ENCODE measurements at places on chromosomes 7 and 10.
A peak's percentile ranks its signal among the peaks of the same experiment; 100 is the strongest.

DNA sequence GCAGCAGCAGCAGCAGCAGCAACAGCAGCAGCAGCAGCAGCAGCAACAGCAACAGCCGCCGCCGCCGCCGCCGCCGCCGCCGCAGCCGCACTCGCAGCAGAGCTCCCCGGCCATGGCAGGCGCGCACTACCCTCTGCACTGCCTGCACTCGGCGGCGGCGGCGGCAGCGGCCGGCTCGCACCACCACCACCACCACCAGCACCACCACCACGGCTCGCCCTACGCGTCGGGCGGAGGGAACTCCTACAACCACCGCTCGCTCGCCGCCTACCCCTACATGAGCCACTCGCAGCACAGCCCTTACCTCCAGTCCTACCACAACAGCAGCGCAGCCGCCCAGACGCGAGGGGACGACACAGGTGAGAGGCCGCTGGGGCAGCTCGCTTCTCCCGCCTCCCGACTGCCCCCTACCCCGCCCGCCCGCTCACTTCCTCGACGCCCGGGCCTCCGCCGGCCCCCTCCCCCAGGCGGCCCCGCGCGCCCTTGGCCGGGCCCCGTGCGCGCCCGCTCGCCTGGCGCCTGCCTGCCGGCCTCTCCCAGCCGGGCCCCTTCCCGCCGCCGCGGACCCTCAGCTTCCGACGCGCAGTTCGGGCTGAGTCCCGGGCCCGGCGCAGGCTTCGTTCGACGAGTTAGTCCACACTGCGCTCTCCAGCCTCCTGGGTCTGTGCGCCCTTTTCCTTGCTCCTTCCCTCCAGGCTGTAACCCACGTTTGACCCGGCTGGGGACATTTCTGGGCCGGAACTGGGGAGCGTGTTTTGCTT is 882 bp downstream of the DLX6 start:
- DNase-seq: no peak

DNA sequence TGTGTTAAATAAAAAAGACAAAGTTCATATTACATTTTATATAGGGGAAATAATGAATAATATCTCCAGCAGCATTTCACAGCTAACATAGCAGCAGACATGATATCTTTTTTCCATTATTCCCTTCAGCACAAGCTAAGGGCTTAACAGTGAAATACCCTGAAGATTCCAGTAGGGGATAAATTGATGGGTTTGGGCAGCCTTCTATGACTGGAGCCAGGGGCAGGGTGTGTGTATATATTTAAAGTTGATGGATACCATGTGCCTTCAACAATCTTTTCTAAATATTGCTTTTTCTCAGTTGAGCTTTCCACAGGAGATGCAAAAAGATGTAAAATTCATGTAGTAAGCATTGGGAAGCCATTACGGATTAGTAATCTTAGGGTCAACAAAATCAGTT is 151.2 kb downstream of the MAGI2 start:
- DNase-seq: no peak

GRCh38 chr10:57018452-57018851 is 657.4 kb upstream of the ZWINT start:
- no peak for DNase-seq

DNA sequence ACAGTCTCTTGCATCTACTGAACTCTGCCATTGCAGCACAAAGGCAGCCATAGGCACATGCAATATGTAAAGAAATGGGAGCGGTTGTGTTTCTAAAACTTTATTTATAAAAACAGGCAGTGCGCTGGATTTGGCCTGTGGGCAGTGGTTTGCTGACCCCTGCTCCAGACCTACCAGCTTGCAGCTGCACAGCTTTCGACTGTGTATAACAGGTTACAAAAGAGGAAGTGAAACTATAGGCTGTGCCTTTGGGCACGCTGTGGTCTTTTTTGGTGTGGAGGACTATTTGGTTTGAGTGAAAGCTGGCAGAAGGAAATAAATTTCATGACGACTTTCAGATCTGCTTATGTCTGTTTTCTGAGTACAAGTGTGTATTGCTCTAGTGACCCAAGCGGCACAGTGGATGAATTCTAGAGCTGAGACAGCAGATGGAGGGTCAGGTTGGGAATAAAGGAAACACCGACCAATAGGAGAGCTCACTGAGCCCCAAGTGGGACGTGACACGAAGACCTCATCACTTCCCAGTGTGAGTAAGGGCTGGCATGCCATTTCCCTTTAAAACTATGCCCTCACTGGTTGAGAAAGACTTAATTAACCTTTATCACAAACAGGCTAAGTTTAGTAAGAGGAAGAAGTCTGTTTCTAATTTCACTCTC is 152.7 kb downstream of the ANK3 start:
- no peak for DNase-seq

GRCh38 chr10:24703700-24704099 is 20.0 kb downstream of the ARHGAP21 start:
- no peak for DNase-seq

DNA sequence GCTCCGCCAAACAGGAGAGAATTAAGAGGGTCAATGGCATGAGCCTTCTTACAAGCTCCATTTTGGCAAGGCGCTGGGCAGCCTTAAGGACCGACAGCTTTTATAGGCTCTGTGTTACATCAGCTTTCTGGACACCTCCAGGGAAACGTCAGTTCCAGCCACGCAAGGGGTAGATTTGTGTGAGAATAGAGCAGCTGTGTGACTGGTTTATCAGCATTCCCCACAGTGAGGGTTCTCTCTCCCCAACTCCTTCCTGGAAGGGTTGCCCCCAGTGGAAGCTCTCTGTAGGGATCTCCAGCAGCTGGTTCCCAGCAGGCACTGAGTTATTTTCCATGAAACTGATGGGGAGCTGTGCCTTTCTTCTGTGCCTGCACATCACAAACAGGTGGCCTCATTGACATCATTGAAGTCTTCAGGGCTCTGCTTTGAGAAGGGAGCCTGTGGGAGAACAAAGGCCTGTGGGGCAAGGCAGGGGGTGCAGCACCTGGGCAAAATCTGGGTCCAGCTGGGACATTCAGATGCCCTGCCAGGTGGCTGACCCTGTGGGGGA is at the start of gene CUZD1:
Gene CUZD1, minus strand, starts transcription at position 75 of the 550 bp plus-strand sequence. Its CDS starts 14 bp downstream, at position 61.
- no peak for DNase-seq

GRCh38 chr7:140074780-140075179 is 12.0 kb upstream of the PARP12 start:
- DNase-seq: no peak

GRCh38 chr7:153943457-153943856 is 108.7 kb upstream of the DPP6 start:
- no peak for DNase-seq

GRCh38 chr7:7002418-7003062 is 176.5 kb upstream of the CCZ1B start:
- no peak for DNase-seq

DNA sequence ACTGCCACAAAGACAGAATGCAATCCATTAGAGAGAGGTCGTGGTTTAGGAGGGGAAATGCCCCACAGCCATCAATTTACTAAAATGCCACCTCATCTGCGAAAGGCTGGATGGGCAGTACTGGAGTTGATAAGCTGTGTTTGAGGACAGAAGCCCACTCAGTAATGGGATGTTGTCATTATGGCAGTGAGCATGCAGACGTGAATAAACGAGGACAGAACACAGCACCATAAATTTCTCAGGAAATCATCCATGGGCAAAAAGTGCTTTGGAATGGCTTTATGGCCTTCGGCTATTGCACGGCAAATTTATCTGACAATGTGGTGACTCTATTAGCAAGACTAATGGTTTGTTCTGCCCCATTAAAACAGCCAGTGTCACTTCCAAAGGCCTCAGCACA is 15.9 kb upstream of the C10orf53 start:
- DNase-seq: no peak

DNA sequence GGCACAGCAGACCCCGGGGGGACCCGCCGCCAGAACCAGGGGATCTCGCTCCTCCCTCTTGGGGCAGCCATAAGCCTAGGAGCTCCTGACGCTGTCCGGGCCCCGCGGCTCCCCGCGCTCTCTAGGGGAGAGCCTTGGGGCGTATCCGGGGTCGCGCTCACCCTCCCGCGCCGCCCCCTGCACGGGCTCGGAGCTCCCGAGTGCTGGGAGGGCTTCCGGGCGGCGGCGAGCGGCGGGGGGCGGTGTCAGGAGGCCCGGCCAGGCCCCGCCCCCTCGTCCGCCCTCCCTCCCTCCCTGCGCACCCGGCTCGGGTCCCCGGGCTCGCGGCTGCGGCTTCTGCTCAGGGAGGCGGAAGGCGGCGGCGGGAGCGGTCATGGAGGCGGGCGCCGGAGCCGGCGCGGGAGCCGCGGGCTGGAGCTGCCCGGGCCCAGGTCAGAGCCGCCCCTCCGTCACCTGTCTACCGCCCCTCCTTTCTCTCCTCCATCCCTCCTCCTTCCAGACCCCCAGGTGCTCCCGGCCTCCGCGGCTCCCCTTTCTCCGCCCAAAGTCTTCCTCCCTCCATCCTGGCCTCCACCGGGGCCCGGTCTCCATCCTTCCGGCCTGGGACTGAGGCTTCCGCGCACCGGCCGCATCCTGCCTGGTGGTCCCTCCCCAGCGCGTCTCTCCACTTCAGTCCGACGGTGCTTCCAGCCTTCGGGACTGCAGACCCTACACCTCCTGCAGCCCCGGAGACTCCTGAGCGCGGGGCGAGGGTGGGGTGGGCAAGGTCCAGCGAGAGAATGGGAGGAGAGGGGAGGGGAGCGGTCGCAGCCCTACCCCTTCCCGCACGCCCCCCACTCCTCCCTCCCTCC is at the start of gene CCDC136:
Gene CCDC136, plus strand, starts transcription at position 848 of the 851 bp plus-strand sequence. CDS start 444 bp downstream, outside the sequence.
- DNase-seq: peak; percentile 53

DNA sequence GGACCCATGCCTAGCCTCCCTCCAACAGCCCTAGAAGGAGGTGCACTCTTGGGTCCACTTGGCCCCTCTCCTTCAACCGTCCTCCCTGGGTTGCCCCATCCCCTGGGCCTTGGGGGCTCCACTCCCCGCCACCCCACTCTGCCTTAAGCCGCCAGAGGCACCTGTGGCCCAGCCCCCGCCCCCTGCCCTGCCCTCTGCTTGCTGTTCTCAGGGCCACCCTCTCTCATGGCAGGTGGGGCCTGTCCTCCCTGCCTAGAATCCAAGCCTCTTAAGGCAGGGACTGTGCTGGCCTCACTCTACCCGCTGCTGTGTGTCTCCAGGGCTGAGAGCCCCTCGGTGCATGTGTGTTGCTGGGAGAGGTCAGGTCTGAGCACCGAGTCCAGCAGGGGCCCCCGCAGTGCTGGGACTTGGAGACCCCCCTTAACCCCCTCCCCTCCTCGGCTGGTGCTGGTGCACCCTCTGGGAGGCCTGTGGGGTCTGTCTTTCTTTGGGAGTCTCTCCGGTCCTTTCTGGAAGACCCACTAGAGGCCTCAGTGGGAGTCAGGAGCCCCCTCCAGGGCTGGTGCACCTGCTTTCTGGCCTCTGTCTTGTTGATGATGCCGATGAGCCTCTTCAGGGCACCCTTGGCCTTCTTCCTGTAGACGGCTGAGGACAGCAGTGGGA is 43.8 kb downstream of the CFAP46 start:
- DNase-seq: no peak

GRCh38 chr7:127346575-127347256 is 45.8 kb downstream of the ZNF800 start:
- DNase-seq: no peak

DNA sequence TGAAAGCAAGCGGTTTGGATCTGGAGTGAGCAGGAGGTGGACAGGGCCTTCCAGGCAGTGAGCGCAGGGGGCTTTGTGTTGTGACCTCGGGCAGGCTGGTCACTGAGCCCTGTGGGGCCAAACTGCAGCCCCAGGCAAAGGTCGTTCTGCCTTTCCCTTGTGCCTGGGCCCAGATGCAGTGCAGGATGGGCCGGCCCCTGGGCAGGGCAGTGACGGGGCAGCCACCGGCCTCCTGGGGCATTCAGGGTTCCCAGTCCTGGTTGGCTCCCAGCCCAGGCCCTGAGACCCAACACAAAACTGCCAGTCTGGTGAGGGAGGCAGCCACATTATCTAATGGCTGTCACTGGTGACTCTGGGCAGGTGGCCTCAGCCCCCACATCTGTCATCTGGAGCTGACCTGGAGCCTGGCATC is 7.1 kb downstream of the ARPC1B start:
- no peak for DNase-seq

- DNase-seq: no peak
Observed at GRCh38 chr7:49346195-49346899, 422.0 kb downstream of the CDC14C start.

GRCh38 chr7:129157651-129158050 is 13.1 kb downstream of the TSPAN33 start:
- DNase-seq: no peak
